AML-193 (cell line): ENCODE measurements at places on chromosomes 6 and 20.

GRCh38 chr6:128598571-128598970, 78.2 kb upstream of the PTPRK start:
- no peak for DNase-seq

DNA sequence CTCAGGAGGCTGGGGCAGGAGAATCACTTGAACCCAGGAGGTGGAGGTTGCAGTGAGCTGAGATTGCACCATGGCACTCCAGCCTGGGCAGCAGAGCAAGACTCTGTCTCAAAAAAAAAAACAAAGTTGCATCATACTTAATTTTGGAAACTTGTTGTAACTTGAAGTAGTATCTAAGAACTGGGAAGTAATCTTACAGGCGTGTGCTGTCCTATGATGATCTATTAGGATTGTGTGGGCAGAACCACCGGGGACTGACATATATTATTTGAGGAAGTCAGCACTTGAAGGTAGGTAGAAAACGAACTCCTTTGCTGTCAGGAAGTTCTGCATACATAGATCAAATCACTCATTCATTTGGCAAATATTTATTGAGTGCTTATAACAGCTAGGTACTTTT, 188.5 kb downstream of the ZNF217 start:
- DNase-seq, result no peak

- no peak for DNase-seq
These were observed 13.7 kb upstream of the STXBP5 start for GRCh38 chr6:147190556-147190955.

- DNase-seq, result no peak
These were observed 594.9 kb downstream of the CDH26 start for GRCh38 chr20:60553095-60553494.

- no peak for DNase-seq
These were observed 17.3 kb downstream of the STX7 start for GRCh38 chr6:132495604-132496079.

GRCh38 chr6:79305020-79305419, 70.5 kb upstream of the HMGN3 start:
- no peak for DNase-seq

DNA sequence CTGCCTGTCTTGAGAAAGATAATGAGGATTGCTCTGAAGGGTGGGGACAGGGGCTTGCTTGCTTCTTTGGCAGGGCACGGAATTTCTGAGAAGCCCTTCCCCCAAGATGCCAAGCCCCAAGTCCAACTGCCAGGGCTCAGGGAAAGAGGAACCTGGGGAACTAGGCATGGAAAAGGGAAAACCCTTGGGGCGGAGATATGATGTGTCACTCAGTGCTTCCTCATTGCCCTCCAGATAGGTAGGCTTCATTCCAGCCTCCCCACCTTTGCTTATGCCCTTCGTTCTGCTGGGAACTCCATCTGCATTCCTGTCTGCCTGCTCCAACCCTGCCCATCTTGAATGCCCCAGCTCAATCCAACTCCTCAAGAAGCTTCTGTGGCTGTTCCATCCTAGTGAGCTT, 61.2 kb downstream of the VEGFA start:
- DNase-seq, result no peak

- DNase-seq, result no peak
These were observed 12.6 kb upstream of the SLPI start for GRCh38 chr20:45266977-45267376.

DNA sequence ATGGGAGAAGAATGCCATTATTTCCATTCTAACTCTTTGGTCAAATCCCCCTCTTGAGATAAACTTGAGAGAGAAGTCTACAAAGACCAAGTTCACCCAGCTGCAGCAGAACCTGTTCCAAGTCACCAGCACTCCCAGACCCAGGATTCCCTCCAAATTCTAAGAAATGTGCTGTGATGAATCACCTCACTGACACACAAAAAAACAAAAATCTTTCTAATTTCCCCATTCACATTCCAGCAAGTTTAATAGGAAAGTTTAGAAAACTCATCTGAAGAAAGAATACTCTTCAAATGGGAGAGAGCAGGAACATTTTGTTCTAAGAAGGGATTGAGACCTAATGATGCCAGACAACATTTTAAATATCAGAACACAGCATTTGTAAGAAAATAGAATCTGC, 213.6 kb upstream of the PLCB4 start:
- DNase-seq, result no peak

DNA sequence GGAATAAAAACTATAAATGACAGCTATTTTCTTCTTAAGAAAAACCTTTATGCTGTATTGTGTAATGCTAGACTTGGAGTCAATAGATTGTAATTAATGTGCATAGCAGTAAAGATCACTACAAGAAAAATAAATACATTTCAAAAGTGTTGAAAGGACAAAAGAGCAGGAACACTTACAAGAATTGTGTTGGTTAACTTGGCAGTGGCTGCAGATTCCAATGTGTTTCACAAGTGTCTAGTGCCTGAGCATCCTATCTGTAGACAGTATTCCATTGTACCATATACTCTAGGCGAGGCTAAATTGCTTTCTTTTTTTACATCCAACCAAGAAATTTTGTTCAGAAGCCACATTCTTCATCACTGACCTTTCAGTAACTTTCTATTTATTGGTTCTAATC, 924.1 kb downstream of the EPHA7 start:
- no peak for DNase-seq

DNA sequence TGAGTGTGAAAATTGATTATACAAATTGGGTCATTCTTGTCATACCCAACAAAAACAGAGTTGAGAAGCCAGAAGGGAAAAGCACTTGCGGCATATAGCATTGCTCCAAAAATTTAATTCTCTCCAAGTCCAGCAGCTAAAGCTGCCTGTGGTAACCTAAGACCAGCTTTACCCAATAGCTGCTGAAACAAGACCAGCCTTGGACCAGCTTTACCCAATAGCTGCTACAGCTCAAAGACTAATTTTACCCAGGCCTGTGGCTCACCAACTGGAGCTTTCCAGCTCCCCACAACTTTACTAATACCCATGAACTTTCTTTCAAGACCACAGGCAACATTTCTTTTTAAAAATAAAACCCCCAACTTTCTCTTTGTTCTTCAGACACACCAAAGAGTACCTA, 32.8 kb upstream of the ZNF133 start:
- DNase-seq, result no peak
